ENCODE measurements at places on chromosomes 3 and 15.

DNA sequence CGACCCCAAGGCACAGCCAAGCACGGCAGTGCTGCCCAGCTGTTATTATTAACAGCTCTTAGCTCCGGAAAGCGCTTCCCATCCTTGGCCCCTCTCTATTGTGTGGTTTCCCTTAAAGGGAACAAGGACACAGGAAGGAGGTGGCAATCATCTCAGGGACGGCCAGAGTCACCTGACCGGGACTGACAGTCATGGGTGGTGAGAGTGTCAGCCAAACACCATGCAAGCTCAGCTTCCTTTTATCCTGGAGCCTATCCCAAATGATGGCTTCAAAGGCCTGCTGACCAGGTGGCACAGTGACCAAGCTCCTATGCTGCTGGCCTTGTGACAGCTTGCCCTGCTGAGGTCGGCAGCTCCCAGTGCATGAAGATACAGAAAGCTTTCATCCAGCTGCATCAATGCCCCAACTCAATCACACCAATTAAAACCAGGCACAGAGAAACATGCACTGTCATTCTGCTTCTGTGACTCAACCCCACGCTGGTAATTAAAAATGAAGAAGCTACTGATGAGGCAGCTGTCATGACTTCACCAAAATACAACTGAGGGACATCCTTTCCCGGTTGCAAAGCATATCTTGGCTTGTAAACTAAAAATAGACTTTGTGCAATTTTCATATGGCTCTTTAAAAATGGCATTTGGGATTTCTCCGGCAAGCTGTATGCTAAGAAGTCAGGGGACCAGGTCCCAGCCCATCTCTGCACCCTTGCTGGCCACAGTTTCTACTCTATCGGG lies 34.0 kb downstream of the PCSK6 start:
- DNase-seq, result no peak

- DNase-seq, result no peak
Measured at GRCh38 chr15:28895146-28895545, 9.4 kb downstream of the APBA2 start.

GRCh38 chr3:28139288-28139687 lies 102.1 kb upstream of the CMC1 start:
- no peak for DNase-seq

GRCh38 chr15:96771035-96771434 lies 440.5 kb downstream of the NR2F2 start:
- no peak for DNase-seq

DNA sequence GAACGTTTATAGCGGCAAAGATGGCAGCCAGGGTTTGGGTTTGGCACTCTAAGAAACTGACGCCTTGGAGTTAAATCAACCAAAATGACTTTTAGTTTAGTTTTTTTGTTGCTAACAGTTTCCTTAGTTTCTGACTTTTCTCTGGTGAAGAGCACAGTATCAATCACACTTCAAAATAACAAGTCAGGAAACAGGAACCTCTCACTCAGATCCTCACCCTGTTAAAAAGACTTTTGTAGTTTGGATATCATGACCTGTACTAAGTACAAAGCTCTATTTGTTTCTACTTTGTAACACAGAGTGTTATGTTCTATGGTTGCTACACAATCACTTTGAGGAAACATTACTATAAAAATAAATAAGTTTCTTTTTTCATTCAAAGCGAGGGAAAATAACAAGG lies 51.1 kb downstream of the ATP10A start:
- no peak for DNase-seq

GRCh38 chr3:155252021-155252420 lies 41.5 kb downstream of the STRIT1 start:
- no peak for DNase-seq

GRCh38 chr3:127835993-127836882 lies 13.9 kb upstream of the MGLL start:
- DNase-seq, result no peak

GRCh38 chr15:101479851-101480612 lies 9.5 kb downstream of the PCSK6 start:
- no peak for DNase-seq

DNA sequence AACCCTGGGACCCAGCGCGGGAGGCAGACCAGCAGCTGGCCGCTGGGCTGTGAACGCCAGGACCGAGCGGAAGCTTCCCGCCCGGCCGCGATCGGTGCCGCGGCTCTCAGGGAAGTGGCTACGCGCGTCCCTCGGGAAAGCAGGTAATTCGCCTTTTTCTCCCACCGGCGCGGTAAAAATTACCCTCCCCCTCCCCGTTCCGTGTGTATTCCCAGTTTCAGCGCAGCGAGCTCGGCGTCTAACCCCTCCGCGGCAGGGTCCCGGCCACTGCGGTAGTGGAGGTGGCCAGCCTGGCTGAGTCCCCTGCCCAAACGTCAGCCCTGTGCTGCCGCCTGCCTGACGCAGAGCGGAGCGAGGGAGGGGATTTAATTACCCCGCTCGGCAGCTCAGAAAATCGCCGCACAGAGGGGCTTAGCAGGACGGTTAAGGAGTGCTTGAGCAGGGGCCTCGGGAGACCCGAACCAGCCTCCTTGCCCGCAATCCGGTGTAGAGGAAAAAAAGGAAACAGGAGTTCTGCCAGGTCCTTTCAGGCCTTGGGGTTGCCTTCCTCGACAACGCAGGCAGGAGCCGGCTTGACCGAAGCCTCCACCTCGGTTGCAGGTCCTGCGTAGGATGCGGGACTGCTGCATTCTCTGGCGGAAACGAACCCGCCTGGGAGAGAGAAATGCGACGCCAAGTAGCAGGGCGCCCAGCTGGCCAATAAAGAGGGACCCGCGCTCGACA lies 2.9 kb downstream of the GATA2 start:
- no peak for DNase-seq

DNA sequence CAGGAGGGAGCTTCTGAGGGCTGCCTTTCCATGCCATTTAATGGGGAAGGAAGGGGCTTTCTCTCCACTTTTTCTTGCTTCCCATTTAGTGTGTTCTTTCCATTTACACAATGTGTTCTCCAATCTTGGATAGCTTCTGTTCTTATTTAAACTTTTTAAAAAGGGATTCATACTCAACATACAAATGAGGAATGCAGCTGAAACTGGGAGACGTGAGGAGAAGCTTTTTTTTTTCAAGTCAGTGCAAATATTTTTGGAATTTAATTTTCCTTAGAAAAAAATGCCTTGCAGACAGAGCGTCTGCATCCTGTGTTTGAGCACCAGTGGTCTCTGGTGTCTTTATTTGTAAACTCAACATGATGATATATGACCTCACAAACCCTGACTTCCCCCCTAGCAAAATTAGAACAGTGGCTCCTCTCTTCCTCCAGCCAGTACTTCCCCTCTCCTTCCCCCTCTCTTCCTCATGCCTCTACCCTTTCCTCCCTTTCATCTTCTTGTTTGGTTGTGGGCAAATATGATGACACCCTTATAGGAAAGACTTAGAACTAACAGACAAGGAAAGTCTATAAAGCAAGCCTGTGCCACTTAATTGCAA lies 48.1 kb upstream of the PCSK6 start:
- no peak for DNase-seq

- DNase-seq, result no peak
Measured at GRCh38 chr3:71521940-71522876, 61.3 kb downstream of the FOXP1 start.

GRCh38 chr3:74531491-74531890 lies 83.0 kb downstream of the CNTN3 start:
- DNase-seq, result no peak

- DNase-seq, result no peak
Measured at GRCh38 chr3:156059950-156060501, 60.4 kb upstream of the KCNAB1 start.

Measured in stimulated activated CD4-positive, alpha-beta T cell treated with anti-CD3 and anti-CD28 coated beads, Interleukin-4, amount 100 ng/mL, for 48 hours (primary cell).